Substantia nigra (tissue), 51 donors: ENCODE measurements at places on chromosomes 7 and 10.

GRCh38 chr10:14024329-14025202, 306.2 kb downstream of the FRMD4A start:
- DNase-seq: no peak

GRCh38 chr7:152035817-152036216, 10.3 kb downstream of the GALNT11 start:
- no peak for DNase-seq

DNA sequence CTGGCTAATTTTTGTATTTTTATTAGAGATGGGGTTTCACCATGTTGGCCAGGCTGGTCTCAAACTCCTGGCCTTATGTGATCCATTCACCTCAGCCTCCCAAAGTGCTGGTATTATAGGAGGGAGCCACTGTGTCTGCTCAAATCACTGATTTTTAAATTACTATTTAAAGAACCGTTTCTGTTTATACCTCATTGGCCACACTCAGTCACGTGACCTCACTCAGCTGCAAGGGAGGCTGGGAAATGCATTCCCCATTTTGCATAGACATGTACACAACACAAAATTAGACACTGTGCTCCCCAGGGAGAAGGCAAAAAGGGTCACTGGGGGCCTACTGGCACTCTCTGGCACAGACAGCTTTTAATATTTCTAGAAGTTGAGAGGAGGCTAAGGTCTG, 13.6 kb upstream of the CALU start:
- DNase-seq: no peak

DNA sequence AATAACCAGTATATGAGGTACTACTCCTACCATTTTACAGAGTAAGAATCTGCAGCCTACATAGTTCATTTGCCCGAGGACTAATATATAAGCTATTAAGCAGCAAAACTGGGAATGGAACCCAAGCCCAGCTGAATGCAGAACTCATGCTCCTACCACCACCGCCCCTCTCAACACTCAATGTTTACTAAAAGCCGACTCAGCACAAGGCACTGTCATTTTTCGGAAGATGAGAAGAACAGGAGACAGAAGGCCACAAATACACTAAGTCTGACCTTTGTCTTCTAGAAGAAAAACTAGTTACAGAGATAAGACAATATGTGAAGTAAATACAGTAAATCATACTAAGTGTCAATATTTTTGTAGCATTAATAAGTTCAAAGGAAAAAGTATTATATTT, 40.6 kb upstream of the SLIT1 start:
- DNase-seq: no peak

DNA sequence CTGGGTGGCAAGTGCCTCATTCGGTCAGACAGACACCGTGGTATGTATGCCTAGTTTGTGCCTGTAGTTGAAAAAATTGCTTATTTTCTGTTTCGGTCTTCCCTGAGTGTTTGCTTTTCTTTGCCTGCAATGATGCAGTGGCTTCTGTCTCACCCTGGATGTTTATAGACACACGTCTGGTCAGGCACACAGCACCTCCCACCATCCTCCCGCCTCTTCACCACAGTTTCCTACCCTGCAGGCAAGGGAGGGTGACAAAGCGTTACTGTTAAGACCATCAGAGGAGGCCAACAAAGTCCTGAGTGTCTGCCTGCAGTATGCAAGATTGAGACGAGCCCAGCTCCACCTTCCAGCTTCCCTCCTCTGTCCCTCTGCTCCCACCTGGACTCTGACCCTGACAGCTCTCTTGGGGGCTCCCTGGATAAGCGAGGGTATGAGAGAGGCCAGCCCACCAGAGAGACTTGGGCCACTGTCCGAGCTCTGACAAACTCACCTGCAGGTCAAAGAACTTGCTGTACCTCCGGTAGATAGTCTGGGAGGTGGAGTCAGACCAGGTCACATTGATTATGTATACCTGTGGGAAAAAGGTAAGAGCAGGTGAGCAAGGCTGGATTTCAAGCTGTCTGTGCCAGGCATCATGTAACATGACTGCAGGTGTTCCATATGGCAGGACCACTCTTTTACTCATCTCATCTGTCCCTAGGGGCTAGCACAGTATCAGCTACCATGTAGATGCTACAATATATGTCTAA, 54.4 kb downstream of the SH3PXD2A start:
- DNase-seq: no peak

DNA sequence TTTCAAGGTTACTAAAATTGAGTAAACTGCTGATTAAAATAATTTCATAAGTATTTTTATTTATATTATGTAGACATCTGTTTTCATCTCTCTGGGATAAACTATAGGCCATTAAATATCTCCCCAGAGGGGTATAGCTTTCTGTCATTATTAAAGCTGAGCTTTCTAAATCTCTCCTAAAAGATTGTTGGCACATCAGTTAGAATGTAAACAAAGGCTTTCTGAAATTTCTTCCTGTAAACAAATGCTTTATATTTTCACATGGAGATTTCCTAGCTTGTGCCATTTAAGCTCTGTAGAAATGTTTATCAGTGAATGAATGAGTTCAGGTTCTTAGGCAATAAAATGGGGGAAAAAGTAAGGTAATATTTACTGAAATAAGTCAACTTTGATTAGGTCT, 35.7 kb downstream of the PPP1R9A start:
- no peak for DNase-seq

GRCh38 chr10:78570633-78571235, 498.0 kb upstream of the ZMIZ1 start:
- DNase-seq: no peak

DNA sequence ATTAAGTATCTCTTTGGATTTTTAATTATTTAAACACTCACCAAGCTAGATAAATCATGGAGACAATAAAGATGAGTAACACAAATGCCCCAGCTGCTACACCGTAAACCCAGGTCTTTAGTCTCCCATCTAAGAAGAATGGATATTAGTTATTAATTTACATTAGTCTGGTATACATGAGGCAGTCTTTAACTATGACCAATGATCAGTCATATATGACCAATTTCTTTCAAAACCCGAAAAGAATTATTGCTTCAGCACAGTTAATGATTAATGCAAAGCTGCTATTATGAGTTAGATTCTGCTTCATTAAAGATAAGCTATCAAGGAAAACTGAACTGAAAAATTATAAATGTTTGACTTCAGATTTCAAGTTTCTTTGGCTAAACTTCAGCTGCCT, 402.9 kb downstream of the PHF14 start:
- DNase-seq: no peak

GRCh38 chr7:63900394-63901203, 98.0 kb upstream of the ZNF722 start:
- DNase-seq: peak; percentile 96

- no peak for DNase-seq
Measured at GRCh38 chr7:51666751-51667150, 350.1 kb upstream of the COBL start.

GRCh38 chr7:100407285-100408180, 21.0 kb downstream of the ZCWPW1 start:
- DNase-seq: no peak

DNA sequence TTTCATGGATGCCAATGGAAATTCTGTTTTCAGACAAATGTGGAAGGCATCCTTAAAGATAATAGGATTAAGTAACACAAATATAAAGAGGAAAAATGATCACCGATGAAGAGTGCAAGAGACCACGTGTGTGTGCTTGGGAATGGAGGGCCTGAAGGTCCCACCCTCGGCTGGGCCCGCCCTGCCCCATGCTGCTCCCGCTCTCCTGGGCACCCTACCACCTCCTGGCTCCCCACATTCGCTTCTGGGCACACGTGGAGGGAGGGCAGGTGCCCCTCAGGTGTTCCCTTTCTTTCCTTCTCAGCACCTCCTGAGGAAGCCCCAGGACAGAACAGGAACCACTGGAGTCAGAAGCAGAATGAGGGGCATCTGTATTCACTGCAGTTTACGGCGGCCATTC, 367.6 kb downstream of the DNAJB6 start:
- DNase-seq: no peak

GRCh38 chr7:105782391-105783042, 93.9 kb downstream of the ATXN7L1 start:
- no peak for DNase-seq

GRCh38 chr10:67045404-67045803, 119.6 kb downstream of the LRRTM3 start:
- no peak for DNase-seq

DNA sequence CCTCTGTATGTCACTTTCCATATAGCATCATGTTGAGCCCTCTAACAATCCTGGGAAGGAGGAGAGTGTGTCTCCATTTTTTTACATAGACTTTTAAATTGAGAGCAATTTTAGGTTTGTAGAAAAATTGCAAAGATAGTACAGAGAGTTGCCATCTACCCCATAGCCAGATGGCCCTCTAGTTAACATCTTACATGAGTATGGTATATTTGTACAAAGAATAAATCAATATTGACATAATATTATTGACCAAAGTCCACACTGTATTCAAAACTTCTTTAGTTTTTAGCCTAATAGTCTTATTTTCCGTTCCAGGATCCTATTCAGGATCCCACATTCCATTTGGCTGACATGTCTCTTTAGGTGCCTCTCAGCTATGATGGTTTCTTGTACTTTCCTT, 274.6 kb upstream of the PLPP4 start:
- no peak for DNase-seq

- DNase-seq: no peak
Measured at GRCh38 chr7:129859183-129859582, 93.6 kb downstream of the UBE2H start.

DNA sequence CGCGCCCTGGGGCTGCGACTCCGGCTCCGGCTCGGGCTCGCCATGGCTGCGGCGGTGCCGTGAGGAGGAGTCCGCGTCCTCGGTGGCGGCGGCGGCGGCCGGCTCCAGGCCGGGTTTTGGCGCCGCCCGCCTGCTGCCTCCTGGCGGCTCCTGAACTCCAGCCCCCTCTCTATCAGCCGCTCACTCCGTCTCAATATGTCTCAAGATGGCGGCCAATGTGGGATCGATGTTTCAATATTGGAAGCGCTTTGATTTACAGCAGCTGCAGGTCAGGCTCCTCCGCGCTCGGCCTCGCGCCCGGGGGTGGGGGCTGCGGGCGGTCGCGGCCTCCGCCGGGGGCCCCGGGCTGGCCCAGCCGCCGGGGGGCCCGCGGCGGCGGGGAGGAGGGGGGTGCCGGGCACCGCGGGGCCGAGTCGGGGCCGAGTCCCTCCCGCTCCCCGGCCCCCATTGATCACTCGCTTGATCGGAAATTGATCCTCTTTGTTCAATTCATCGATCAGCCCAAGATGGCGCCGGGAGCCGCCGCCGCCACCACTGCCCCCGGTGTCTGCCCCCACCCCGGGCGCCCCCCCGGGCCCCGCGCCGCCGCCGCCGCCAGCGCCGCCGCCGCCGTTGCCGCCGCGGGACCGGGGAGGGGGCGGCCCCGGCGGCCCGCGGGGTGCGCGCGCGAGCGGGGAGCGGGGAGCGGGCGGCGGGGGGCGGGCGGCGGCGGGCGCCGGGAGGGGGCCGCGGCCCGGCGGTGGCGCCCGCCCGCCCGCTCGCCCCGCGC, 1.4 kb upstream of the CUX1 start:
- DNase-seq: peak; percentile 37

- DNase-seq: no peak
Measured at GRCh38 chr10:95363303-95363912, 72.6 kb upstream of the PDLIM1 start.

DNA sequence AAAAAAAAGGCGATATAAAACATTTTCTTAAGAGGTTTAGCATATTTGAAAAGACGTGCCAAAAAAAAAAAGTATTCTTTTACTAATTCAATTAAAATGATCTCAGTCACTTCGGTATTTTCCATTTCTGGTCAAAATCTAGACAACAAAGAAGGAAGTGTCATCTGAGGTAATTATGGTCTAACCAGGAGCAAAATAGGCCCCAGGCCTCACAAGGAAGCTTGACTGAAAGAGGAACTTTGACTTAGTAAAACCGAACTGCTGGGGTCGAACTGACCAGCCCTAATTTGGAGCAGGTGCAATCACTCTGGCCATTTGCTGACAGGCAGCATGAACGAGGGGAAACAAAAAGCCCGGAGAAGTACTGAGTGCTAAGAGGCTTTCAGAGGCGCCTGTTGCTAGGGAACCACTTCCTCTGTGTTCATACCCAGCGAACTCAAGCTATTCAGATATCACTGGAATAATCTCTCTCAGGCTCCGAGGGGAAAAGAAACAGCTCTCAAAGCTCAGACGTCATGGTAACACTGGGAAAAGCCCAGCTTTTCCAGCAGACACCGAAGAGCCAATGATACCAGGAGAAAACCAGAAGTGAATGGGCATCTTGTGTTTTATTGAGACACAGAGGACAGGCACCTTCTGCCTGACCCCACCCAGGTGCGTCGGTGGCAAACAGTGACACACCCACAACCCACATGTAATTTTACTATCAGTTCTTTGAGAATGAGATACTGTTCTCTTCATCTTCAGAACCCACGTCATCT, 126.5 kb downstream of the FAM107B start:
- DNase-seq: peak; percentile 40

- DNase-seq: no peak
Measured at GRCh38 chr10:103597003-103597402, 103.5 kb downstream of the NEURL1 start.

DNA sequence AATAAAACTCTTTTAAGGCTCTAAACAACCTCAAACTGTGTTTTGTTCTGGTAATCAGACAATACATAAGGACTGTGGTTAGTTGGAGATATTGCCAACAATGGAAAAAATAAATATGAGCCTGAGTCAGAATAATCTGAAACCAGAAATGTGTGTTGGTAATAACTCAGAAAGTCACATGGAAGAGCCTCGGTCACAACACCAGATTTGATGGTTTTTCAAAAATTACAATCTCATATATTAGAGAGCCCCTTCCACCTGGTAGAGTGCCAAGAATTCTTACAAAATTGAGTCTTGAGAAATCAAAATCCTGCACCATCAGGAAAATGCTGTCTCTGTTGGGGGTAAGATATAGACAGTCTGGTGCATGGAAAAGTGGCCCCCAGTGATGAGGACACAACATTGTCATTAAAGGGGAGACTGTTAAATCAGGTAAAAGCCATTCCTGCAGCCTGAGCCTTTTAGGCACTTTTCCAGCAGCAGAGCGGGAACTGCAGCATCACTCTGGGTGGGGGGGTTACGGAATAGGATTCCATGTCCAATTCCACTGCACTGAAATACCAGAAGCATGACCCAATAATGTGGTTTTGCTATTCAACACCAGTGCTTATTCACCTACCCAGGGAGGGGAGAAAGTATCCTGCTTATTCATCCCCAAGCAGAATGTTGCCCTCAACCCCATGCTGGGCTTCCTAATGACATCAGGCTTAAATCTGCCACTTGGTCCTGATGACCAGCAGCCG, 9.5 kb upstream of the ADAM12 start:
- no peak for DNase-seq

DNA sequence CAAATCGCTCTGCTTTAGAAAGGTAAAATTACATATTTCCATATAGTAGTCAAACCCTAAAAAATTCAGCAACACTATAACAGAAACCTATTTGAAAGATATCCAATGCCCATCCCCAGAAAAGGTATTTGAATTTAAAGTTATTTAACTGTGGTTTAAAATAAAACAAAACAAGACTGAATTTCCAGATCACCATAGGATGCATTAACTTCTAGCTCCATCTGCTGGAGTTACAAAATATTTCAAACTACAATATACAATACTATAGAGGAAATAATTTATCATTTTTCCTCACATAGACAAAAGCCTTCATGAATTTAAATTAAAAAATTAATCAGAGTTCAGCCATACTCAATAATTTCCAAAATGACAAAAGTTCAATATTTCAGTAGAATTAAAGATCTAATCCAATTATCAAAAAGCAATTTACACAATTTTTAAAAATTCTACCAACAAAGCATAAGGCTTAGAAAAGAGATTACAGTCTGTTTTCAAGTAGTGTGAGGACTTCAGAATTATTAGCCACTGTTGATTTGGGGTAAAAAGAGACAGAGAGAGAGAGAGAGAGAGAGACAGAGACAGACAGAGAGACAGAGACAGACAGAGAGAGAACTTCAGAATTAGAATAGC, 75.9 kb downstream of the LMBR1 start:
- DNase-seq: no peak
